Neural progenitor cell (in vitro differentiated cells): ENCODE measurements at places on chromosomes 3 and 15. TPM values are rescaled to one million over a fixed set of nuclear protein-coding genes. Genes with fewer than 3 reads are reported as not detected.

Gene SI
- total RNA-seq: not detected in 2 replicates

Gene STIMATE
- 10.2 and 17.3 TPM in 2 replicates for total RNA-seq

Gene FSTL1
- 280 and 327 TPM in 2 replicates for total RNA-seq

Gene OR4F6
- not detected in 2 replicates for total RNA-seq

Gene P2RY14
- total RNA-seq: not detected in 2 replicates

Gene CLSTN2
- 0.15 and 0.22 TPM in 2 replicates for total RNA-seq

Gene CPA3
- not detected in 2 replicates for total RNA-seq

GRCh38 chr3:123499322-123499721 is 50.4 kb upstream of the ADCY5 start:
- no peak for DNase-seq

- DNase-seq: peak; percentile 79
These were observed 40.6 kb upstream of the ADCY5 start for GRCh38 chr3:123489400-123490004.

- DNase-seq: no peak
These were observed 450.7 kb downstream of the SHQ1 start for GRCh38 chr3:72397586-72397985.

DNA sequence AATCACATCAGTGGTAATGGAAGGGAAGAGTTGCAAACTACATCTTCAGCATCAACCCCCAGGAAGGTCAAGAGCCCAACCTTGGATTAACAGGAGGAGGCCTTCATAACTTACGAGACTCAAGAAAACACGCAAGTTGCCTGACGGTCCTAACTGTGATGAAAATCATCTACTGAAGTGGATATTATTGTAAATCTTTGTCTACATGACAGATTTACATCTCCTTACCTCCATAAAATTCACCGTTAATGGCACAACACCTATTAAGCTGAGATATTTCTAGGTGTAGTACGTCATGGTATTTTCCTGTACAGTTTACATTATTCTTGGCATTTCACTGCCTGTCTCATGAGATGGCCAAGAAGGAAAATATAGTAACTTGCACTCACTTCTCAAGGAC is 332.0 kb downstream of the NSUN3 start:
- DNase-seq: no peak

DNA sequence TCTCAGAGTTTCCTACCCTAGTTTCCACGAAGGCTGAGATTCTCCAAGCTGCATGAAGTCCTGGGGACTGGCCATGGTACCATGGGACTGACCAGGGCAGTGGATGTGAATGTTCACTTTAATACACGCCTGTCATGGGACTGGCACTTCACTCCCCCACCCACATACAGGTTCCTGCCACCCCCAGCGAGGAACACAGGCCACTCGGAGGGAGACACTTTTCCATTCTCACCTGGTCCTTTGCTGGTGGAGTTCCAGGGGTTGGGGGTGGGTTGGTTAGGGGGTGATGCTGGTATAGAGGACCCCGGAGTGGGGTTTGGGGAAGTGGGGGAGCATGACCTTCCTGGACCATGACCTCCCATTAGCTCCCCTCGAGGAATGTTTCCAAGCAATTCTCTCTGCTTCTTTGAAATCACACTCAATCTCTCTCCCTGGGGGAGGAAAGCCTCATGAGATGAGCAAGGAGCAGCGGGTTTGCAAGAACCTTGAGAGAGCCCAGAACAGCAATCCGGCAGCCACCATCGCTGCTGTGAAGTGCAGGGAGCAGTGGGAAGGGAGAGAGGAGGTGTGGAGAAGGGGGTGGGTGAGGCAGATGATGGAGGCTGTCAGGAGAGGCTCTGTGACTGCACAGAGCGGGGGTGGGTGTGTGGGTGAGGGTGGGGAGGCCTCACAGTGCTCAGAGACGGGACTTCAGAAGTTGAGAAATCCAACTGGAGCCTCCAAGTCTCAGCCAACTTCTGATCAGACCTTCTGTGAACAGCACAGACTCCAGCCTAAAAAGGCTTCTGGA is 69.7 kb downstream of the ADCY5 start:
- DNase-seq: no peak

DNA sequence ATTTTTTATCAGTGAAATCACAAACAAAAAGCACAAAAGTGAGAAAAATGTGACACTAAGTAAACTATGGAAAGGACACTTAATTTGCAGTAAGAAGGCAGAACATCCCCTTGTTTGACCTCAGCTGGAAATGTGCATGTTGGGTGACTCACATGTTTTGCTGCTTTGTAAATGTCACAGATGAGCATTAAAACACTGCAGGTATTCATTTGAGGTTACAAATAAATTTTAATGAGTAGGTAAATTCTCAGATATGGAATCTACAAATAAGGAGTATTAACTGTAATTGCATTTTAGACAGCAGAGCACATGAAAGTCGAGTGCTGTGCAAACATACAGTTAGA is 20.3 kb downstream of the CHMP2B start:
- no peak for DNase-seq

DNA sequence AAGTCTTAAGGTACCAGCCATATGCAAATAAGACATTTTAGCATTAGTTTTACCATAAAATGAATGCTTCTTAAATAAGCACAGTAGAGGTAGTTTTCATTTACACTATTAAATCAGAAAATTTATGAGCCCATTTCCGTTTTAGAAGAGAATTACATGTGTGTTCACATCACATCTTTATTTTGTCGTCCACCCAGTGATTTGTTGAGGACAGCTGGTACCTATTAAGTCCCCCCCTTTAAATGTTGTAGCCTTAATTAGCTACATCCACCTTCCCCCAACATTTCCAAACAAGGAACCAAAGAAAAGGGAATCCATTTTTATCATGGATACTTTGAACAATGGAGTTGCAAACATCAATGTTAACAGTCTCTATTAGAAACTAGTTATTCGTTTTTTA is 6.8 kb downstream of the IL17RD start:
- no peak for DNase-seq

DNA sequence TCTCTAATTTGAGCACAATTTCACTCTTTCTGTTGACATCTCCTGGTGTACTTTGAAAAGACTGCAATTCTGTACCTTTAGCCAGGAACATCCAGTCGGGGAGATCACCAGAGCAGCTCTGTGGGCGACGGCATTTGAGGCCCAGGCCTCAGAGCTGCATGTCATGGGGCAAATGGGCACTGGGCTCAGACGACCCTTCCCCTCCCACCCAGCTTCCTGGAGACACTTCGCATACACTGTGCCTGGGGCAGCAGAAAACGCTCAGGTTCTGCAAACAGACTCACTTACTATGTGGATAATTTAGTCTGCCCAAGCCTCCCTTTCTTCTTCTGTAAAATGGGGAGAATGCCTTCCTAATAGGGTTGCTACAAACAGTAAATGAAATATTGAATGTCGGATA is 96.9 kb downstream of the HMG20A start:
- no peak for DNase-seq
